Femur (tissue), 1 donor: ENCODE measurements at places on chromosomes 6 and 20.
A peak's percentile ranks its signal among the peaks of the same experiment; 100 is the strongest.

DNA sequence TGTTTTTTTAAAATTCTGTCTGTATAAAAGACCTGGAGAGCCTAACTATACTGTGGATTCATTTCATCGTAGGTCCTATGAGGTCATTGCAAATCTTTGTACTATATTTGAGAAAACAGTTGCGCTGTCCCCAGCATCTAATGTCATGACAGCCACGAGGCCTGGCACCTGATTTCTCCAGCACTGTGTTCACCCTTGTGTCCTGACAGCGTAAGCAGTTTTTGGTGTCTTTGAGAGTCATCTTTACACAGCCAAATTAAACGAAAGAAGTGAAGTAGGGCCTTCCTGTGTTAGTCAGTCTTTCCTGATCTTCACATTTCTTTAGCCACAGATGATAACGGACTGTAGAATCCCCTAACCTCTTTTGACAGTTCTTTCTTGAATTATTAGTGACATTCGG lies 70.6 kb upstream of the PHACTR2 start:
- DNase-seq = no peak

- no peak for DNase-seq
These were observed 52.4 kb downstream of the RALY start for GRCh38 chr20:34045930-34046725.

DNA sequence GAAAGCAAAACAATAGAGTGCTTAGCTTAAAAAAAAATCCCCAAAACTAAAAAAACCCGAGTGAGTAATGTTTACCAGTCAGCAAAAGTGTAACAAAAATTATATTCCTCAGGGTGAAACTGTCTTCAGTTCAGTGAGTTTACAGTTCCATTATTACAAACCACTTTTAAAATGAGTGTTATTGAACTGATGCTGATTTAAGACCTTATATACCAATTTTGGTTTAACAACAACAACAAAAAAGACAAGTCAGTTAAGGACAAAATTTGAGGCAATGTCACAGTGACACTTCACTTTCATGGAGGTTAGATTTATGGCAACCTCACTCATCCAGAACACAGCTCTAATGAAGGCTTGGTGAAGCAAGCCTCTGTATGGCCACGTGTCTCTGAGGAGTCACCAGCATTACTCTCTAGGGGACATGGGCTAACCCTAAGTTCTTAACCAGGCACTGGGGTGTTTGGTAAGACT lies 630.8 kb downstream of the PHF3 start:
- no peak for DNase-seq

GRCh38 chr20:51338692-51339440 lies 203.7 kb downstream of the NFATC2 start:
- DNase-seq = no peak

DNA sequence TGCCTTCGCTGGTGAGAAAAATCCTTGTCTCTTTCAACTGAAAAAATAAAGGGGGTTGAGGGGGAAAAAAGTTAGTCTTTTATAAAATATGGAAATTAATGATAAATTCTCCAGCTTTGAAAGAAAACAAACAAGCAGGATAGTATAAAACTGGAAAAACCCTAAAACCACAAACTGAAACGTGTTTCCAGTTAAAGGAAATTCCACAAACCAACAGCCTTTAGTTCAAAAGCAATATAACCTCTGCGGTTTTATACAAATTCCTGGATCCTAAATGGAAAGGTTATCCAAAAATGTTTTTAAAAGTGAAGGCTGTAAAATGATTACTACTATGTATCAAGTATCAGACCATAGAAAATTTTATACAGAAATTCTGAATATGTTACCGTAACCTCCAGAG lies 55.6 kb downstream of the BMP5 start:
- DNase-seq = no peak

DNA sequence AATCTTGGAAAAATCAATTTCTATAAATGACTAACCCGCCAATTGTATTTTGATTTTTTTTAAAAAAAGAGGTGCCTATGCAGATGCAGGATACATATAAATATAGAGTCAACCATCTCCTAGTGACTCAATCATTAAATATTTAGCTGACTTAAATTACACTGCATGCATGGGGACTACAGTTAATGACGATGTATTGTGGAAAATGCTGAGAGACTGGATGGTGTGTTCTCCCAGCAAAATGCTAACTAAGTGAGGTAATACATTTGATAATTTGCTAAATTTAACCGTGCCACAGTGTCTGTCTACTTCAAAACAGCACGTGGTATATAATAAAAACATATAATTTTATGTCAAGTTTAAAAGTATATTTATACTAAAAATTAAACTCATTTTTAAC lies 341.6 kb downstream of the PRKN start:
- no peak for DNase-seq

GRCh38 chr20:51811042-51811355 lies 8.7 kb upstream of the SALL4 start:
- no peak for DNase-seq

- no peak for DNase-seq
These were observed 100.5 kb upstream of the SLC22A23 start for GRCh38 chr6:3557336-3557735.

DNA sequence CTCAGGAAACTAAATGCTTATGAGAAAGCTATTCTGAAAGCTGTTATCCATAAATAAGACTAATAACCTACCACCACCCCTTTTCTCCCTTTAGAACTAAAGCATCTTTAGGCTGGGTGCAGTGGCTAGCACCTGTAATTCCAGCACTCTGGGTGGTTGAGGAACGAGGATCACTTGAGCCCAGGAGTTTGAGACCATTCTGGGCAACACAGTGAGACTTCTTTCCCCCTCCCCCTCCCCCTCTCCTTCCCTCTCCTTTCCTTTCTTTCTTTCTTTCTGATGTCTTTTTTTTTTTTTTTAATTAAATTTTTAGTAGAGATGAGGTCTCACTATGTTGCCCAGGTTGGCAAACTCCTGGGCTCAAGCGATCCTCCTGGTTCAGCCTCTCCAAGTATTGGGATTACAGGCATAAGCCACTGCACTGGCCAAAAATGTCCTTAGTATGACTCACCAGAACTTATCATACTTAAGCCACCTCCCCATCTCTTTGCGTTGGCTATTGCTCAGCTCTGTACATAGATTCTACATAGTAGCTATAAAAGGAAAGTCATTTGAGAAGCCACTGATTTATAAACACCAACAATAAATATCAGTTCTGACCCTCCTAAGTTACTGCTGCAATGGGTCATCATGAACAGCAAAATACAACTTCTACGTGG lies 54.8 kb upstream of the SPDEF start:
- no peak for DNase-seq

- DNase-seq = peak; percentile 59
These were observed 23.0 kb upstream of the CD24 start for GRCh38 chr6:106997392-106998158.

- no peak for DNase-seq
These were observed 59.5 kb downstream of the BFSP1 start for GRCh38 chr20:17471606-17472187.

DNA sequence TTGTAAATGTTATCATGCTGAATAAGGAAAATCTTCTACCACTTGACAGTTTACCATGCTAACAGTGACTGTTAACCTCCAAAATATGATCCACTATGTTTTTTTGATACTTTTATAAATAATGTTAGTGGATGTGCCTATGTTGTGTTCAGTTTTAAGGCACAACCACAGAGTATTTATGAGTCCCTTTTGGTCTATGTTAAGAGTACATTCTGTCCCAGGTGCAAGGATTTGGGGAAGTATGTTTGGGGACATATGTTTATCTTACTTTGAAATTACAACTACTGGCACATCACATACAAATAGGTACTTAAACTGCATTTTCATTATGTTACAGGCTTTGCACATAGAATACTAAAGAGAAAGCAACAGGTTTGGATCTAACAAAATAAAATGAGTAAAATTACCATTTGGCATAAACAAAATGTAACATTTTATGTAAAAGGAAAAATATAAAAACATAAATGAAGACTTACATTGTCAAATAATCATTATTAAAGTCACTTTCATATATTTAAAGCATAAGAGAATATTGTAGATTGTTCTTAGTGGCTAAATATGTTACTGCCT lies 71.2 kb downstream of the SESN1 start:
- no peak for DNase-seq

DNA sequence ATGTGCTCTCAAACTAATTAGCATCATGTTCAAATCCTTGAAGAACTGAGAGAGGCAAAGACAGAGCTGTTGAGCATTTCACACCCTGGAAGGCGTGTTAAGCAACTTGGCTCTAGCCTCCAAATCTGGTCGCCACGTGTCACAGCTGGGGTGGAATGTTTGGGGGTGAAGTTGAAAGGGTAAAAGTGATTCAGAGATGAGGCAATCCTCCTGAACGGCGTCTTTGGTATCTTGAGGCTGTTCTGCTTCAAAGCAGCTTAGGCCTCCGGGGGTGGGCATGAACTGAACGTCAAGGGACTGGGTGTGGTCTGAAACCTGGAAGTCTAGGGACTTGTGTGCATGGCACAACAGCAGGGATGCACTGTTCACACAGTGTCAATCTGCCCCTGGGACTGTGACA lies 62.3 kb downstream of the TRAM2 start:
- DNase-seq = no peak

DNA sequence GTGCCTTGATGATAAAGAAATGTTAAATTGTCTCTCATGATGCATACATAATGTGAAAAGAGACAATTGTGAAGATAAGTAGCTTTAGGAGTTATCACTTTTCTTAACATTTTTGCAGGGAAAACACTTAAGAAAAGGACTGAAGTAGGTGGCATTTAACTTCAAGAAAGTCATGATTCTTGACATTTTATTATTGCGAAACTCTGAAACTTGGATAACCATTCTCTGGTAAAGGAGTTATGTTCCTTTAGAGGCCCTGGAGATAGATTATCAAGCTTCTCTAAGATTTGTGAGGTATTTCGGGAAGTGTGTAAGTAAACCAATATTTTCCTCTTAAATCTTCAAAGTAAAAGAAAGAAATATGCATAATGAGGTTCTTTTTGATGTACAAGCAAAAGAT lies 38.5 kb downstream of the HTR1B start:
- DNase-seq = no peak

- DNase-seq = no peak
These were observed 89.2 kb downstream of the UST start for GRCh38 chr6:148835920-148836441.

DNA sequence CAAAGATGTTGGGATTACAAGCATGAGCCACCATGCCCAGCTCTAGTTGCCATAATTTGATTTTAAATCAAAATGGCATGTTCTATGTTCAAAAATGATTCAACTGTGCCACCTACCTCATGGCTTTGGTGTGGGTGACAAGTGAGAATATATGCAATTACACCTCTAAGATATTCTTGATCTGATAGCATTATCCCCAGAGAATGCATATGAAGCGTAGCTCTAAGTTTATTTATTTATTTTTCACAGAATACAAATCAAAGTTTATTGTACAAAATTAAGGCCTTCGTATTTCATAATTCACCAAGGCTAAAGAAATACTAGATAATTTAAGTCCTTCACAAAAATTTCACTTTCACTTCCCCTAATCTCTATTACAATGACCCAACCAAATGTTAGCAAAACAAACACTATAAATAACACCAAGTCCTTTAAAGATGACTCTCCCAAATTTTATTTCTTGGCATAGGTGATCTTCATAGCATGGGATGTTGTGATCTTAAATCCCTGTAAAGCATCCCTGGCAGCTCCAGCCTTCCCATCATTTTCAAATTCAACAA lies 205.9 kb upstream of the TAB2 start:
- no peak for DNase-seq

- no peak for DNase-seq
These were observed 57.3 kb downstream of the TRMT6 start for GRCh38 chr20:5893052-5893451.

GRCh38 chr6:67045076-67045475 lies 1338.0 kb upstream of the EYS start:
- no peak for DNase-seq

DNA sequence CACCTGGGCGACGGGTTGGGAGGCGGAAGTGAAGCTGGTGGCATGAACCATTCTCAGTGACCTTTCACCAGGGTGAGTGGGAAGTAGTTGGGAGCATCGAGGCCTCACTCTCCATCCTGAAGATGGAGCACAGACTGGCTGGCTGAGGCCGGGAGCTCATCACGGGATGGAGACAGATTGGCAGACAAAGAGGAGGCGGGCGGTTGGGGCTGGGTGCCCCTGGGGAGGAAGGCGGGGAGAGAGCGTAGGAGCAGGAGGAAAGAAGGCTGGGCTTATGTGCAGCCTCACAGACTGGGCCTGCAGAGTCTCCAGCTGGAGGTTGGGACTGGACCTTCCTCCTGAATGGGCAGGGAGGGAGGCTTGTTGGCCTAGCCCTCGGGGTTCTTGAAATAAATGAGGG lies 44.2 kb upstream of the SCRT2 start:
- peak; percentile 33 for DNase-seq

DNA sequence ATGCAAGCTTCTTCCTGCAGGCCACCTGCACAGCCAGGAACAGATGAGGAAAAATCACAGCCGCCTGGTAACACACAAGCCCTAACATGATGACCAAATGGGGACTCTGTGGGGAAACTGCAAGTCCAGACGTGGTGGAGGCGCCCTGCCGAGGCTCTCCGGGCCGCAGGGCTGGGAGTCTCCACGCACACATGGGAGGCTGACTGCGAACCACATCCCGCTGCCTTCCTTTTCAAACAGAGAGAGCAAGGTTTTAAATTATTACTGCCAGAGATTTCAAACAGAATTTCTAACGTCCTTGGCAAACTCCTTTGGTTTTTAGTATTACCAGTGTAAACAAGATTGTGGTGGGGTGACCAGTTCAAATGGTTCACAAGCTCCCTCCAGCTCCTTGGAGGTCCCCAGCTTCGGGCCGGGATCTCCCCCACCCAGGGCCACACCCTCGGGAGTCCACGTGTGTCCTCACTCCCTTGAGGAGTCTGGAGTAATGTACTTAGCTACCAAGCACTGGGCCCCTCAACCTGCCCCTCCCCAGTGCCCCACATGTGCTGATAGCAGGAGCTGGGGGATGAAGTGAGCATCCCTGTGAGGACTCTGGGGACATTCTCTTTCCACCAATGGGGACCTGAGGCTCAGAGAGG lies 252.7 kb downstream of the TAF4 start:
- DNase-seq = no peak

- no peak for DNase-seq
These were observed 47.6 kb upstream of the NOTCH4 start for GRCh38 chr6:32271429-32271828.

DNA sequence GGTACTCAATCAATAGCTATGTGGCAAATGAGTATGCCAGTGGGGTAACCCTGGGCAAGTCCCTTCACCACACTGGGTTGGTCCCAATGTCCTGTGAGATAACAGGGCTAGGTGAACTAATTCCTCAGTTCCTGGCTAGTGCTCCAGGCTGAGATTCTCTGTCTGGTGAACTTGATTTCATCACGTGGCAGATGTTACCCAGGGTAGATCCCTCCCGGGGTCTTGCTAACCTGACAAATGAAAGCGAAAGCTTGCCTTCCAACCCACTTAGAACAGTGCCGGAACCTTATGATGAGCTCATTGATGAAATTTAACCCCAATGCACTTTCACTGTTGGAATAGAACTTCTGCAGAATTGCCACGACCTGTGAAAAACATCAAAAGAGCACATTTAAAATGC lies 6.6 kb upstream of the ANKRD60 start:
- DNase-seq = no peak

GRCh38 chr6:31168606-31169005 lies 1.9 kb downstream of the POU5F1 start:
- no peak for DNase-seq
